ENCODE measurements at places on chromosomes 11 and 22. TPM values are rescaled to one million over a fixed set of nuclear protein-coding genes. Genes with fewer than 3 reads are reported as not detected.
A peak's percentile ranks its signal among the peaks of the same experiment; 100 is the strongest.

OR56A5 gene
- polyA plus RNA-seq: not detected

DNA sequence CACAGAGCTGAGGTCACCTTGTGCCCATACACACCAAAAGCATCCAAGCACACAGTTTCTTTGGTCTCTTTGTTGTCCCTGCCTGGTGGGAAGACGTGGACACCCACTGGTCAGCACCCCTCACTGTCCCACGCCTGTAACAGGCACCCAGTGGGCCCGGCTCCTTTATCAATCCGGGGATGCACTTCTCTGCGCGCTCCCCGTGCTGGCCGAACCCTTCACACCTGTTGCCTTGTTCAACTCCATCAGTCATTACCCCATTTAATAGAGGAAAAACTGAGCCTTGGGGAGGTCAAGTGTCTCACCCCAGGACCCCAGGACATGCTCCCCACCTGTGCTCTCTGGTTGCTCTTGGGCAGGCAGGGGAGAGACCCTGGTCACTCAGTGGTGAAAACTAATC, 49.7 kb upstream of the FGF3 start:
- no peak overlapping the region for H3K4me3 ChIP-seq
- H3K36me3 ChIP-seq: no peaks in the 10 kb centered on the region
- no peaks in the 10 kb centered on the region for H3K4me1 ChIP-seq

GRCh38 chr22:36548606-36549005, 19.6 kb upstream of the EIF3D start:
- H3K4me3 ChIP-seq: no peak overlapping the region
- H3K4me1 ChIP-seq: no peaks in the 10 kb centered on the region
- H3K27me3 ChIP-seq: peaks cover 64% of the 10 kb centered on the region

DNA sequence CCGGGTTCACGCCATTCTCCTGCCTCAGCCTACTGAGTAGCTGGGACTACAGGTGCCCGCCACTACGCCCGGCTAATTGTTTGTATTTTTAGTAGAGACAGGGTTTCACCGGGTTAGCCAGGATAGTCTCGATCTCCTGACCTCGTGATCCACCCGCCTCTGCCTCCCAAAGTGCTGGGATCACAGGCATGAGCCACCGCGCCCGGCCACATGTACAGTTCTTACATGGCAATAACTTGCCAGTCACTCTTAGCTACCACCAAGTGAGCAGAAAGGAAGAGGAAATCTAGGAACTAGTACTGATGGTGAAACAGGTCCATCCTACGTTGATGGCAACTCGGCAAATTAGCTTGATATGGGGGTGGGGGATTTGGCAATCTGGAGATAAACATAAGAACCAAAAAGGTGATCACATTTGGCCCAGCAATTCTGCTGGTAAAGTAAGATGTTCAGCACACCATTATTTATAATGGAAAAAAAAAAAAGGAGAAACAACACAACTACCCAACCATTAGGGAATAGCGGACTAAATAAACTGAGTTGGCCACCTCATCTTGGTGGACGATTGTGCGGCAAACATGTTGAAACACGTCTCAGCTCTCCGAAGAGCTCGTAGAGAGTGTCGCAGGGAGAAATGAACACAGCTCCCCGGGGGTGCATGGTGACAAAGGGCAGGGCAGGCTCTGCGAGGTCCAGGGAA, 5.3 kb downstream of the NLRP6 start:
- peaks cover 45% of the 10 kb centered on the region for H3K27me3 ChIP-seq
- no peak overlapping the region for H3K27ac ChIP-seq
- peaks cover 10% of the 10 kb centered on the region for H3K4me1 ChIP-seq
- no peaks in the 10 kb centered on the region for H3K36me3 ChIP-seq

DNA sequence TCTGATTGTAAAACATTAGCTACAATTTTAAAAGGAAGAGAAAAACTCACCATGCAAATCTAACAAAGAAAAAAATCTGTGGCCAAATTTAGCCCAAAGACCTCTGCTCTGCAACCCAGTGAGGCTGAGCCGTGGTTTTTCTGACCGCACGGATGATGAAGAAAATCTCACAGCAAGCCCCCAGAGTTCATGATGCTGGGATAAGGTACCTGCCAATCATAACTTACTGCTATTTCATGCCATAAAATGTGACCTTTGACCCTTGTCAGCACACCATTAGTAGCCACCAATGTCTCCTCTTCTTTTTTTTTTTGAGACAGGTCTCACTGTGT, 11.1 kb downstream of the CERK start:
- no peak for DNase-seq
- H3K27me3 ChIP-seq: no peaks in the 10 kb centered on the region
- H3K4me3 ChIP-seq: no peak overlapping the region
- peaks cover 49% of the 10 kb centered on the region for H3K36me3 ChIP-seq

EMID1 gene
- polyA plus RNA-seq: 88.5 TPM

- no peaks in the 10 kb centered on the region for H3K36me3 ChIP-seq
- no peak overlapping the region for H3K27ac ChIP-seq
- DNase-seq: no peak
- no peaks in the 10 kb centered on the region for H3K27me3 ChIP-seq
These were observed 10.8 kb downstream of the RPS6KA4 start for GRCh38 chr11:64369440-64370421.

DNA sequence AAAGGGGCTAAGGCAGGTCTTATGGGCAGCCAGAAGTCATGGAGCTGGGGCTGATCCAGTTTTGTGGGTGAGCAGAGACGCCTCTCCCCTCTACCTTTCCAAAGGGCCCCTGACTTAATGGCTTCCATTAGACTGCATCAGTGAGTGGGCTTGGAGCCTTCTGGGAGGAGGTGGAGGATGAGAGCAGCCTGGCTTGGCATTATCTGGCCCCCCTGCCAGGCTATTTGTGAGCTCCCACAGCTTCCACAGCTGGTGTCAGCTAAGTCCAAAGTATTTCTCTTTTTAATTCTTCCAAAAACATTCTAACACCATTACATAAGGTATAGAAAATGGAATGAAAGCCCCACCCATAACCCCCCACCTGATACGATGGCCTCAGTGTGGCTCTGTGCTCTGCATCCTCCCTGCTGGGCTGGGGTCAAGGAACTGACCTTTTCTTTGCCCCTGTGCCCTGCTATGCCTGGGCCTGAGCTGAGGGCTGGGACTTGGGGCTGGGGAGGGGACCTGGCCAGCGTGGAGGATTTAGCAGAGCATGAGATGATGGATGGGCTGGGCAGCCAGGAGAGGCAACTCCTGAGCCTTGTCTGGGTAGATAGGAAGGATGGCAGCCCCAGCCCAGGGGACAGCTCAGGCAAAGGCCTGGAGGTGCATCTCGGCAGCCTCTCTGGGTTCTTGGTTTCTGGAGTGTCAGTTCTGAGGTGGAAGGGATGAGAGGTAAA, 4.0 kb downstream of the AIFM3 start:
- no peak overlapping the region for H3K4me3 ChIP-seq
- H3K4me1 ChIP-seq: no peaks in the 10 kb centered on the region
- no peaks in the 10 kb centered on the region for H3K27me3 ChIP-seq
- no peaks in the 10 kb centered on the region for H3K36me3 ChIP-seq

DNA sequence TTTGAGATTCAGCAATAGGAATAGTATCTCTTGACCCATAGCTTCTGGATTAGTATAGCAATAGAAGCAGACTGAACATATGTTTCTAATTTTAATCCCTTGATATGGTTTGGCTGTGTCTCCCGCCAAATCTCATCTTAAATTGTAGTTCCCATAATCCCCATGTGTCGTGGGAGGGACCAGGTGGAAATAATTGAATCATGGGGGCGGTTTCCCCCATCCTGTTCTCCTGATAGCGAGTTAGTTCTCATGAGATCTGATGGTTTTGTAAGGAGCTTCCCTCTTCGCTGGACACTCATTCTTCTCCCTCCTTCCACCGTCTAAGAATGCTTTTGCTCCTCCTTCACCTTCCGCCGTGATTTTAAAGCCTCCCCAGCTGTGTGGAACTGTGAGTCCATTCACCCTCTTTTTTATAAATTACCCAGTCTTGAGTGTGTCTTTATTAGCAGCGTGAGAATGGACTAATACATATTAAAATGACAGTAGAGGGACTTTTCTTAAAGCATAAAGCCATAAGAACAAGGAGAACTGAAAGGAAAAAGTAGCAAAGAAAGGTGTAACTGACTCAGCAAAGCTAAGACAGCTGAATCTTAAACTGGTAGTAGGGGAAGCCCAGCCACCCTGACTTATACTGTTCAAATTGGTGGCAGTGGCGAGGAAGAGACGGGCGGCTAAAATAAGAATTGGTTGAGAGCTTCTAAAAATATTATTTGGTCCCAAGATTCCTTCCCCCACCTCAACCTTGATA, 20.3 kb upstream of the SLN start:
- no peaks in the 10 kb centered on the region for H3K36me3 ChIP-seq
- H3K27ac ChIP-seq: no peak overlapping the region
- DNase-seq: no peak
- no peaks in the 10 kb centered on the region for H3K4me1 ChIP-seq

- DNase-seq: no peak
- H3K27ac ChIP-seq: no peak overlapping the region
- H3K27me3 ChIP-seq: no peaks in the 10 kb centered on the region
- no peaks in the 10 kb centered on the region for H3K36me3 ChIP-seq
- no peak overlapping the region for H3K4me3 ChIP-seq
- H3K4me1 ChIP-seq: no peaks in the 10 kb centered on the region
These were observed 58.4 kb downstream of the RPUSD4 start for GRCh38 chr11:126153006-126153405.

- peaks cover 47% of the 10 kb centered on the region for H3K4me1 ChIP-seq
- no peaks in the 10 kb centered on the region for H3K27me3 ChIP-seq
- no peaks in the 10 kb centered on the region for H3K36me3 ChIP-seq
- H3K27ac ChIP-seq: no peak overlapping the region
These were observed 10.8 kb downstream of the ST3GAL4 start for GRCh38 chr11:126366064-126366822.

DNA sequence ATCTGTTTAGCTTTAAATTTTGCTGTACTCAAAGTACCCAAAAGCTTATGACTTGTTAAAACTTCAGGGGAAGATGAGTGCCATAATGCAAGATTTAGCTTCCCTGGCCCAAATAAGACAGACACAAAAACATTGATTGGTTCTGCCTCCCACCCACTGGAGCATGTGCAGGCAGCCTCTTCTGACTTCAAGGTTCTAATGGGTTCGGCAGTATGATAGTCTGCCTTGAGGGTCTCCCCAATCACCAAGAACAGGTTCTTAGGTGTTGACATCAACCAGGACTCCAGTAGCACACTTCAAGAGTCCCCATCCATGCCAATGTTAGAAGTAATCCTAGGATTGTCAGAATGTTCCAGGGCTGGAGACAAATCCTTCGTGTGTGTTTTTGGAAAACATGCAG, 12.5 kb downstream of the EIF4G2 start:
- no peak overlapping the region for H3K27ac ChIP-seq
- DNase-seq: no peak
- no peaks in the 10 kb centered on the region for H3K27me3 ChIP-seq
- peaks cover 52% of the 10 kb centered on the region for H3K4me1 ChIP-seq
- peaks cover 16% of the 10 kb centered on the region for H3K36me3 ChIP-seq

- H3K36me3 ChIP-seq: peaks cover 51% of the 10 kb centered on the region
- peaks cover 12% of the 10 kb centered on the region for H3K4me1 ChIP-seq
- DNase-seq: peak; percentile 78
- H3K27me3 ChIP-seq: no peaks in the 10 kb centered on the region
- H3K4me3 ChIP-seq: no peak overlapping the region
These were observed 14.7 kb downstream of the MPEG1 start for GRCh38 chr11:59197991-59198390.

DNA sequence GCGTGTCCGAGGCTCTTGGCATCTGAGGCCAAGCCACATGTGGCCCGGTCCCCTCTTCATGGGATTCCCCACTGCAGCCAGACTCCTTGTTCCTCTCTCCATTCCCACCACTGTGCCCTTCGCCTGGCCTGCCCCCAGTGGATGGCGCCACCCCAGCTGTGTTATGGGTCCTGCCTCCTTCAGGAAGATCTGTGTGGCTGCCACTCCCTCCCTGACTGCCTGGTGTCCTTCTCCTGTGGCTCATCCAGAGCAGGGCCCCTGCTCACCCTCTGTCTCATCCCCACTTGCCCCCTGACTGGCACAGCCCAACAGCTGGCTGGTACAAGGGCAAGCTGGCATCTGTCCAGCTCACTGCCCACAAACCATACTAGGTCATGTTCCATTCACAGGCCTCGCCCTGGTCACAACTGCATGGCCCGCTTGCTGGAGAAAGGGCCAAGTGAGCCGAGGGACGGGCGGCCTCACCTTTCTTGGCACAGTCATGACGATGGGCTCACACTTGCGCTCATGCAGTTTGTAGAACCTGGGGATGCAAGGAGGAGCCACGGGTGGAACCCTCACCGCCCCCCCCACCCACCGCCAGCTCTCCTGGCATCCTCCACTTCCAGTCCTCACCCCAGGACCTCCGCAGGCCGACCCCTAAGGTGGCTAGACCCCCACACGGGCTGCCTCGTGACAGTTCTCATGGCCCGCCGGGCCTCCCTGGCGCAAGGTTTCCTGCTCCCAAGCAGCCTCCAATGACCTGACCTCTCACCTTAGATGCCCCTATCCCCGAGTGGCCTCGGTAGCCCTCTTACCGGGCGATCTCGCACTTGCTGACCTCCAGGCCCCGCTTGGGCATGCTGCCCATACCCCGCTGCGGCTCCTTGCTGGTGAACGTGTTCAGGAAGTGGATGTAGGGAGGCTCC, 2.1 kb upstream of the PTPRCAP start:
- no peaks in the 10 kb centered on the region for H3K27me3 ChIP-seq
- DNase-seq: peak; percentile 81
- H3K4me1 ChIP-seq: peaks cover 6% of the 10 kb centered on the region
- no peak overlapping the region for H3K4me3 ChIP-seq

DNA sequence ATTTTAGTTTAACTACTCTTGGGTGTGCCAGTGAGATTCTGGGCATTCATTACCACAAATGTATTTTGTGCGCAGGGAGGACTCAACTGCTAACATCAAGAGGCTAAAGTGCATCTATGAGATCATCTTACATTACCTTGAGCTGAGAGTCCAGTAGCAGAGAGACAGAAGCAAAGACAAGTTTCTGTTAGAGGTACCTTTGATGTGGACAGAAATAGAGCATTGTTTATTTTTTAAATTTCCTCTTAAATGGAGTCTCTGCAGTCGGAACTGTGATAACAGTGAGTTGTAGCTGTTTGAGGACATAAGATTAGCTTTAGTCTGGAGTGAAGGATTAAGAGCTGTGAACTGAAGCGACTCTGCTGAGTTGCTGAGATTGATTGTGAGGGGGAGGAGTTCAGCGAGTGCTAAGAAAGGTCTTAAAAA, 297.0 kb downstream of the CADM1 start:
- no peak overlapping the region for H3K4me3 ChIP-seq
- H3K36me3 ChIP-seq: no peaks in the 10 kb centered on the region
- H3K27me3 ChIP-seq: no peaks in the 10 kb centered on the region
- H3K4me1 ChIP-seq: no peaks in the 10 kb centered on the region
- no peak overlapping the region for H3K27ac ChIP-seq

GRCh38 chr11:88520391-88520790, 182.9 kb upstream of the CTSC start:
- H3K4me3 ChIP-seq: no peak overlapping the region
- H3K27ac ChIP-seq: no peak overlapping the region
- H3K36me3 ChIP-seq: no peaks in the 10 kb centered on the region
- no peaks in the 10 kb centered on the region for H3K27me3 ChIP-seq
- H3K4me1 ChIP-seq: no peaks in the 10 kb centered on the region

- no peaks in the 10 kb centered on the region for H3K36me3 ChIP-seq
- no peaks in the 10 kb centered on the region for H3K27me3 ChIP-seq
- H3K27ac ChIP-seq: no peak overlapping the region
These were observed 8.8 kb upstream of the EMSY start for GRCh38 chr11:76436020-76436419.

Data from left lung (tissue), 14 donors.